ENCODE measurements at places on chromosomes 1 and 21. TPM values are rescaled to one million over a fixed set of nuclear protein-coding genes. Genes with fewer than 3 reads are reported as not detected.

PALMD gene
- polyA plus RNA-seq = 2.6 TPM

CFAP45 gene
- polyA plus RNA-seq = 4.4 TPM

OR2T33 gene
- not detected for polyA plus RNA-seq

PDC gene
- polyA plus RNA-seq = 0.11 TPM

CD1B gene
- not detected for polyA plus RNA-seq

SLC9A1 gene
- polyA plus RNA-seq = 28.0 TPM

PLXNA2 gene
- polyA plus RNA-seq = 16.1 TPM

KDF1 gene
- polyA plus RNA-seq = 10.4 TPM

CLDN14 gene
- 6.8 TPM for polyA plus RNA-seq

RIMKLA gene
- polyA plus RNA-seq = 0.73 TPM

MIXL1 gene
- 0.26 TPM for polyA plus RNA-seq

F5 gene
- polyA plus RNA-seq = 5.6 TPM

ACOT11 gene
- polyA plus RNA-seq = 12.8 TPM

GPR25 gene
- 0.09 TPM for polyA plus RNA-seq

APCS gene
- polyA plus RNA-seq = not detected

CELA2B gene
- 0.56 TPM for polyA plus RNA-seq

CASQ1 gene
- 0.20 TPM for polyA plus RNA-seq

PADI4 gene
- 0.81 TPM for polyA plus RNA-seq

ADAMTS4 gene
- 1.1 TPM for polyA plus RNA-seq

IVL gene
- 0.09 TPM for polyA plus RNA-seq

TMEM125 gene
- 12.7 TPM for polyA plus RNA-seq

GBP5 gene
- 0.40 TPM for polyA plus RNA-seq
